ENCODE measurements at places on chromosomes 11 and 22.

GRCh38 chr22:33986167-33986771, 66.0 kb upstream of the LARGE1 start:
- no peak for DNase-seq

DNA sequence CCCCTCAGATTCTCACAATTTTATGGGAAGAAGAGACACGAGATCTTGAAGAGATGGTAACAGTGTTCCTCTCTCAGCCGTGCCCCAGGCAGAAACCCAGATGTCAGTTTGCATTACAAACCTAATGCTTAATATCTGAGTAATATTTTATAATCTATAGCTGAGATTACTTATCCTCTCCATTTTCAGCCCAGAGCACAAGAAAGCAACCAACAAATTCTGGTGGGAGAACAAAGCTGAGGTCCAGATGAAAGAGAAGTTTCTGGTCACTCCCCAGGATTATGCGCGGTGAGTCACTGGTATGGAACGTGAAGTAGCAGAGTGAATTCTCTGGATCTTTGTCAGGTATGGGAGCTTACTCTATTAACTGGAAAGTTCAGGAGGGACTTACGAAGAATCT, 884 bp downstream of the CENATAC start:
- no peak for DNase-seq

- no peak for DNase-seq
Observed at GRCh38 chr22:35177811-35178210, 79.5 kb upstream of the HMGXB4 start.

DNA sequence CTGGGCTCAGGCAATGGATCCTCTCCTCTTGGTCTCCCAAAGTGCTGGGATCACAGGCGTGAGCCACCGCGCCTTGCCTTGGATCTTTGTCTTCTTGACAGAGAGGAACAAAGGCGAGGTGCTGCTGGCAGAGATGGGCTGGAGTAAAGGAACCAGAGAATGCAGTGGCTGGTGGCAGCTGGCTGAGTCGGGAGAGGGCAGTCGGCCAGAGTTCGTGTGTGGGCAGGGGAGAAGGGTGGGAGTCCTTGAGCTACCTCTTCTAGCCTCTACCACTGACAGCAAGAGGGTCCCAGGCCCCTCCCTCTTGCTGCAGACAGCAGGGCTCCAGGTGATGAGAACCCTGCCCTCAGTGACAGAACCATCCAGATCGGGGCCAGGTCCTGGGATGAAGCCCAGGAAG, 86.2 kb upstream of the LINC01488 start:
- DNase-seq: no peak

DNA sequence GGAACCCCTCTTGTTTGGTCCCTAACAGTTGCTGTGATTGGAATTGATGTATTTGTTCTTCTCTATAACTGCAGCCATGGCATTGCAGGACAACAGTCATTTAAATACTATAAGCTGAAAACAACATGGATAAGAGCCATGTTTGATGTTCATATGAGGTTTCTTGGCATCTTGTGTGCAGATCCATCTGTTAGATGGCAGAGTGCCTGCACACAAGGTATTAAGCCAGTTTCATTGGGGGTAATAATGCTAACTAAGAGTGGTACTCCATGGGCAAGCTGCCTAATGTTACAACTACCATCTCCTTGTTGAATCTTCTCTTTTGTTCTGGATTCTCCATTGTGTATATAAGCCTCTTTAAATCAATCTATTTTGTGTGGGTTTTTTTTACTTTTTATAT, 206.0 kb upstream of the CHORDC1 start:
- peak; percentile 70 for DNase-seq

DNA sequence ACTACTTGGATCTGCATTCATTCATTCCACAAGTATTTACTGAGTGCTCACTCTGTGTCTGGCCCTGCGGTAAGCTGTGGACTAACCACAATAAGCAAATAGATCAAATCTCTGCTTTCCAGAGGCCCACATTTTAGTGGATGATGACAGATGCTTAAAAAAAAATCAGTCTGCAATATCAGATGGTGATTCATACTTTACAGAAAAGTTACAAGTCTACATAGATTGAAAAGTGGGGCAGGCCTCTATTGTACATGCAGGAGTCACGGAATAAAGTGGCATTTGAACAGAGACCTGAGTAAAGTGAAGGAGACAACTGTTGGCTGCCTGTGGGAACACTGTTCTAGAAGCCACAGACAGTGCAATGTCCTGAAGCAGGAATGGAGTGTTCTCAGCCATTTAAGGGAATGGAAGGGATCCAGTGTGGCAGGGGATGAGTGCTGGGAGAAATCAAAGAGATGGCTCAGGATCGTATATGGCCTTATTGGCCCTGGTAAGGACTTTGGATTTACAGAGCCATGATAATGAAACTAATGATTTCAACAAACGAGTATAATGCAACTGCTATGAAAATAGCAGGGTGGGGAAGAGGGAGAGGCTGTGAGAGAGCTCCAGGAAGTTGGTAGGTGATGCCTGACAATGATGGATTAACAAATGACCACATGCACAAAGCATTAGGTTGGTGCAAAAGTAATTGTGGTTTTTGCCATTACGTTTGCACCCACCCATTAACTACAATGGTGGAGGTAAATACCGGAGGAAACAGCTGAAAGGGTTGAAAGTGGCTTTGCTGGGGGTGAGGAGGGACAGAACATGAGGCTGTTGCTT, 31.1 kb downstream of the TMEM45B start:
- DNase-seq: no peak

DNA sequence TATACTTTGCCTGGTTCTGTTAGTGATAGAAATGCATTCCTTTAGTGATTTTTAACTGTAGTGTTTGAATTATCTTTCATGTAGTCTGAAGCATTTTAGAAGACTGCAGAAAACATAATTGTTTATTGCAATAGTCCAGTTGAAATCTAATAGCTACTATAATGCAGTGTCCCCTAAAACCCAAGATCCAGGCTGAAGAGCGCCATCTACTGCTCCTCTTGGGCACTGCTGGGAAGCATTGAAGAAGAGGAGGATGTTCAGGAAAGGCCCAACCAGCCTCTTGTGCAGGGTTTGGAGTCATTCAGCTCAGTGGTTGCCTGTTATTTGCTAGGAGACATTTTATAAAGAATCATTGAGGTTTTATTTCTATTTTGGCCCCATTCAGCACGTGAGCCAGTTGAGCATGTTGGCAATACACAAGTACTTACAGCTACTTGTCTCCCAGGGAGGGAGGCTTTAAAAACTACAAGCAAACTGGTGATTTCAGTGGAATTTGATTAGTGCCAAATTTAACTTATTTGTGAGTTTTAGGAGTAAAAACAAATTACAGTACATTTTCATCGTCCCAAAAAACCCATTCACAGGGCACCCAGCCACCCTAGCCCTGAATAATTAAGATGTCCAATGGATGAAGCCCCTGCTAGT, 74.9 kb upstream of the HORMAD2 start:
- DNase-seq: peak; percentile 56

DNA sequence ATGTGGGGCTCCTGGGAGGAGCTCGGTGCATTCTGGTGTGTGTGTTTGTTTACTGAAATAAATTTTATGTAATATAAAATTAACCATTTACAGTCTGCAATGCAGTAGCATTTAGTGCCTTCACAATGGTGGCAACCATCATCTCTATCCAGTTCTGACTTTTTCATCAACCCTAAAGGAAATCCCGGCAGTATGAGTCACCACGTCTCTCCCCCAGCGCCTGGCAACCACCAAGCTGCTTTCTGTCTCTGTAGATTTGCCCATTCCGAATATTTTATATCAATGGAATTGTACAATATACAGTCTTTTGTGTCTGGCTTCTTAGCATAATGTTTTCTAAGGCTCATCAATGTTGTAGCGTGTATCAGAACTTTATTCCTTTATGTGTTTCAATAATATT, 300.5 kb downstream of the MIAT start:
- no peak for DNase-seq

DNA sequence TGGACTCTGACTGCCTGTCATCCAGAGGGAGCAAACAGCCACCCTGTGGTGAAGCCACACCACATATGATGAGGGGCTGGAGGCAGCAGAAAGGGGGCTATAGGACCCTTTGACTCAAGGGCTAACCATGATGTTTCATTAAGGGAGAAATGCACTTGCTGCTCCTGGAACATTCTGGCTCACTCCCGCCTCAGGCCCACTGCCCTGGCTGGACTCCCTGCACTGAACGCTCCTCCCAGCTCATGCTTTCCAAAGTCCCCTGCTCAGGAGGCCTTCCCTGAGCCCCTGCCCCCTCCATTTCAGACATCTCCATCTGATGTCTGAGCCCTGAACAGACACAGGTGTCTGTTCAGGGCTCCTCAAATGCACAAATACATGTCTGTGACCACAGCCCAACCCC, 69.1 kb downstream of the CDKN1C start:
- no peak for DNase-seq

- no peak for DNase-seq
Observed at GRCh38 chr11:2109541-2110019, 29.6 kb downstream of the IGF2 start.

DNA sequence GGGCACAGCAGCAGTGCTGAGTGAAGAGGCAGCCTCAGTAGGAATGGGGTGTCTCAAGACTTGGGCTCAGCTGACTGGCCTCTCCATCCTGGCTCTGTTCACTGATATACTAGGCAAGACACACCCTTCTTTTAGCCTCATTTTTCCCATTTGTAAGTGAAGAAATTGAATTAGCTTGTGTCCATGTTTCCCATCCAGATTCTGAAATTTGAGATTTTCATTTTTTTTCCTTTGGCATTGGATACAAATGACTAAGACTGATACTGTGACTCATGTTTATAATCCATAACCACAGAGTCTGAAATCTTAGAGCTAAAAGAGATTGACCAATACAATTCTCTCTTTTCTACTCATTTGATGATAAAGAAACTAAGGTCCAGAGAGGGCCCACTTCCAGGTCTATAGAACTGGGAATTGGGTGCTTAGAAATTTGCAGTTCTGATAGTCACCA, 110.9 kb downstream of the KCNC1 start:
- no peak for DNase-seq

GRCh38 chr11:12927221-12927620, 81.9 kb upstream of the RASSF10 start:
- no peak for DNase-seq

DNA sequence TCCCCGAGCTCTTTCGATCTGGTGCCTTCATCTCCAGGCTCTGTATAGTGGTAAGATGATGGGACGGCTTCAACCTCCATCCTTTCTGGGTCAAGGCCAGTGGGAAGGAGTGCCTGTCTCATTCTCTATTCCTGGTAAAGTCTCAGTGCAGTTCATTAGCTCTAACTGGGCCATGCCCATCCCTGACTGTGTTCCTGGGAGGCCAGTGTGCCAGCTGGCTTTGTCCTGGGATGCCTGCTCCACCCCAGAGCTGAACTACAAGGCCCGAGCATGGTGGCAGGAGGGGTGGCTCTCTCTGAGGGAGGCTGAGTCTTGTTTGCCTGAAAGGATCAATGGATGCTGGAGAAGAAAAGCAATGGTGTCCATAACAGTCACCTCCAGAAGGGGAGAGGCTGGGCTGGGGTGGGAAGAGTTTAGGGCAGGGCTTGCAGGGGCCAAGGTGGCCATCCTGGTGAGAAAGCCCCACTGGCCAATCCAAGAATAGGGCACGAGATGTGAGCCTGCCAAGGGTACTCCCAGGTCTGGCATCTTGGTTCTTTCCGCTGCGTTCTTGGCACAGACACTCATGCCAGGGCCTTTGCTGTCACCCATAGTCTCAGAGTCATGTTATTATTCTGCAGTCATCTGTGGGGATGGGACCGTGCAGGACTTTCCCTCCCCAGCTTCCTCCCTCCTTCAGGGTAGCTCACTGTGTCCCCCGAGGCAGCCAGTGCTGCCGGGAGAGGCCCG, 60.1 kb downstream of the PARVB start:
- no peak for DNase-seq

GRCh38 chr11:34266090-34266912, 91.5 kb downstream of the ABTB2 start:
- no peak for DNase-seq

GRCh38 chr22:28884747-28885350, 1.5 kb downstream of the ZNRF3 start:
- DNase-seq: peak; percentile 4

DNA sequence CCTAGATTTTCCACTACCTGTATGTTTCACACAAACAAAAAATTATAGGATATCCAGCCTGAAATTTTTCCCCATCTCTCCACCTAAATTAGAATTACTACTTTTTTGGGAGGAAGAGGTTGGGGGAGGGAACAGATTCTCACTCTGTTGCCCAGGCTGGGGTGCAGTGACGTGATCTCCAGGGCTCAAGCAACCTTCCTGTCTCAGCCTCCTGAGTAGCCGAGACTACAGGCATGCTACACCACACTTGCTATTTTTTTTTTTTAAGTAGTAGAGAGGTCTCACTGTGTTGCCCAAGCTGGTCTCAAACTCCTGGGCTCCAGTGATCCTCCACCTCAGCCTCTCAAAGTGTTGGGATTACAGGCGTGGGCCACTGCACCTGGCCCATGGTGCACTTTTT, 9.5 kb downstream of the JAML start:
- DNase-seq: no peak

GRCh38 chr22:37502342-37503182, 16.4 kb upstream of the MFNG start:
- no peak for DNase-seq

DNA sequence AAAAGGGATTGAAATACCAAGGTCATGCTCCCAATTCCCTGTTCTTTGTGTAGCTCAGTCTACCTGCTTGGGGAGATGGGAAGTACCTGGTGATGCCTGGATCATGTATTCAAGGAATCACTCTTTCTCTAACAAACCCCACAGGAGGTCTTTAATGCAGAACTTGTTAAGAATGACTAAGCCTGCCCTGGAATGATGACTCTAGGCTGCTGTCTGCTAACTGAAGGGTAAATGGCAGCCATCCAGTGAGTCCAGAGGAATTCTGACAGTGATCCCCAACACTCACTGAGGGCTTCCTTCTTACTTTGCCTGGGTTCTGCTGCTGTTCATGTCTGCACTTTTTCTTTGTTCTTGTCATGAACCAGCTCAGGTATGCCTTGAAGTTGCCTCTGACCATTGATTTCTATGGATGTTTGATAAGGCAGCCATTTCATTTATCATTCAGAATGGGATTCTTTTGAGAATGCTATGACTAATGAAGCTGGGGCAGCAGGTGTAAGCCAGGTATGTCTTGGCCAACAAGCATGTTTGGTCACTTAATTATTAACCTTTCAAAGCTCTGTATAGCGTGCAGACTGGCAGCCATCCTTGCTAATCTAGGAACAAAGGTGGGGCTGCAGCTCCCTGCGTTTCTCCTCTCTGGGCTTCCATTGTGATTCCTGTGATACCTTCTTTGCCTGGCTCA, 11.4 kb downstream of the PRSS23 start:
- no peak for DNase-seq

GRCh38 chr11:63961608-63962412, 12.6 kb upstream of the COX8A start:
- DNase-seq: peak; percentile 54

DNA sequence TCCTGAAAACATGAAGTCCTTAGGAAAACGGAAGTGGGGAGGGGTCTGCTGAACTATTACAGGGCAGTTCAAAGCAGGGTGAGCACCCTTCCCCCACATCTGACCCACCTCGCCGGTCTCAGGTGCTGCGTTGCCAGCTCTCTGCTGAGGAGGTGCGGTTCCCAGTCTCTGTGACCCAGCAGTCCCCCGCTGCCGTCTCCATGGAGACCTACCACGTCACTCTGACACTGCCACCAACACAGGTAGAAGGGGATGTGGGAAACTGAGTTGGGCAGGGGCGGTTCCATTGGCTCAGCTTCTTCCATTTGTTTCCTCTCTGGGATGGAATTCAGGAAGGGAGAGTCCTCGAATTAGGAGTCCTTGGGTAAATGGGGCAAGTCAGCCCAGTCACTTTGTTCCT, 3.3 kb downstream of the C2CD2L start:
- DNase-seq: no peak

GRCh38 chr22:30824711-30825110, 130.0 kb downstream of the OSBP2 start:
- no peak for DNase-seq

Data from NCI-H1105 treated with DMSO at 0.1 percent for 48 hours (cell line).